Stimulated activated CD8-positive, alpha-beta memory T cell treated with anti-CD3 and anti-CD28 coated beads, Interleukin-2, amount 100 ng/mL, for 1 hour (primary cell): ENCODE measurements at places on chromosomes 2 and 18.

- DNase-seq = no peak
Measured at GRCh38 chr2:165009466-165009865, 54.1 kb upstream of the SLC38A11 start.

- no peak for DNase-seq
Measured at GRCh38 chr2:196160101-196160500, 11.3 kb downstream of the STK17B start.

- DNase-seq = no peak
Measured at GRCh38 chr2:71721669-71722068, 268.3 kb downstream of the DYSF start.

DNA sequence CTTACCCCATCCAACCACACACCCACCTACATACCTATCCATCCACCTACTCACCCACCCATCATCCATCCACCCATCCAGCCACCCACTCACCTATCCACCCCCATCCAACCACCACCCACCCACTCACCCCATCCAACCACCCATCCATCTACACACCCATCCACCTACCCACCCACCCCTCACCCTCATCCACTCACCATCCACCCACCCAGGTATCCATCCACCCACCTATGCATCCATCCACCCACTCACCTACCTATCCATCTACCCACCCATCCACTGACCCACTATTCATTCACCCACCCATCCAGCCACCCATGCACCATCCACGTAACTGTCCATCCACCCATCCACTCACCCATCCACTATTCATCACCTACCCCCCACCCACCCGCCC, 194.8 kb downstream of the EIPR1 start:
- no peak for DNase-seq

DNA sequence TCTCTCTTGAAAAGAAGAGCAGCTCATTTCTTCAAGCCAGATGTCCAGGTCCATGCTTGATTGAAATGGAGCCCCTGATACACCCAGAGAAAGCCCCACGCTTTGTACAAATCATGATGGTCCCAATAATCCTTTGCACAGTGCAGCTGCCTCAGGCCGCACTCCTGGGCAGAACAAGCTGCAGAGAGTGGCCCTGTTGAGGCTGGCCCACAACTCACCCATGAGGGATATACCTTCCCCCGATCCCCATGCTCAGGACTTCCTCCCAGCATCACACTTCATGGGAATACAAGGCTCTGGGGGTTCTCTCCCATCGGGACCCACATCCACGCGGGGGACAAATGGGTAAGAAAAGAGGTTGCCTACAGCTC, 181.8 kb downstream of the CTIF start:
- no peak for DNase-seq

DNA sequence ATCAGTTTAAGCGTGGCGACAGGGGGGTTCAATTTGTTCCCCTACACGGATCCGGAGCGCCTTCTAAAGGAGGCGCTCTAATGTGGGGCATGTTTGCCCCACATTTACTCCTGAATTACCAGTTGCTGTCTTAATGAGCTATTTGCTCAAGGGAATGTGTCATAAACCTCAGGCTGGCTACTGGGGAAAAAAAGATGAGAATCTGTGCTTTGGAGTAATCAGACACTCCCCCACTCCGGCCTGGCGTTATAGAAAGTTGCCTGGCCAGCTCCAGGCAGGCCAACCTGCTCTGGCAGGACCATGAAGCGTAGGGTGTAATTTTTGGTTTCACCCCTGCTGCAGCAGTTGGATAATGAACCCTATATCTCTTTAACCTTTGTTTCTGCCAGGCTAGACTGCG, 31.0 kb upstream of the MAP3K20 start:
- no peak for DNase-seq

GRCh38 chr2:239157269-239157668, 243.6 kb downstream of the HDAC4 start:
- DNase-seq = no peak

DNA sequence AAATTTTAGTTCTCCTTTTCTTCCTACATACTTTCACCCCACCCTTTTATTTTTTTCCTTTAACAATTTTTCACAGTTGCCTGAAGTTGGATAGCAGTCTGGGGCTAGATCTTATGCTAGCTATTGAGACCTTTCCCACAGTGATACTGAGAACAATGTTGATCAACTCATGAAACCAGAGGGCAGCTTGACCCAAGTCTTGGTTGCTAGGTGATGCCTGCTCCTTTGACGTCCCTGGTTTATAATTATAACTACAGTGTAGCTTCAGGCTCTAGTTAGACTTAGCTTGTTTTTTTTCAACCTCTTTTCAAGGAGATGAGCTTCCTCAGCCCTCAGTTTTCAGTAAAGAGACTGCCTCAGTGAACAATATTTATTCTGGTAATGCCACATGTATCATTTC, 648.5 kb downstream of the IRS1 start:
- no peak for DNase-seq

GRCh38 chr2:118269408-118270051, 181.3 kb downstream of the INSIG2 start:
- DNase-seq = no peak

- DNase-seq = no peak
Measured at GRCh38 chr18:40469316-40469715, 1485.7 kb upstream of the PIK3C3 start.

DNA sequence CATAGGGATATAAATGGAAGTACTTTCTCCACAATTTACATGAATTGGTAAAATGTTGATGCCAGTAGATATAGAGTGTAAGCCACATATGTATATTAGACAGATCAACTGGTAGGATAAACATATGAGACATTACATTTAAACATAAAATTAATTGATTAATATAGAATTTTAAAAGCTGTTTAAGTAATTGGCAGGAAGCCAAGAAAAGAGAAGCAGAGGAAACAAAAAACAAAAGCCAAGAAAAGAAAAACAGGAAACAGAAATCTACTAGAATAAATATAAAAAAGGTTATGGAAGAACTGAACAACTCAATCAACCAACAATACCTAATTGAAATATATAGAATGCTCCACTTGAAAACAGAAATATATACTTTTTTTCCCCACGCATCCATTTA, 920.1 kb upstream of the TMEFF2 start:
- no peak for DNase-seq

- DNase-seq = no peak
Measured at GRCh38 chr2:192265751-192266150, 71.0 kb upstream of the TMEFF2 start.

DNA sequence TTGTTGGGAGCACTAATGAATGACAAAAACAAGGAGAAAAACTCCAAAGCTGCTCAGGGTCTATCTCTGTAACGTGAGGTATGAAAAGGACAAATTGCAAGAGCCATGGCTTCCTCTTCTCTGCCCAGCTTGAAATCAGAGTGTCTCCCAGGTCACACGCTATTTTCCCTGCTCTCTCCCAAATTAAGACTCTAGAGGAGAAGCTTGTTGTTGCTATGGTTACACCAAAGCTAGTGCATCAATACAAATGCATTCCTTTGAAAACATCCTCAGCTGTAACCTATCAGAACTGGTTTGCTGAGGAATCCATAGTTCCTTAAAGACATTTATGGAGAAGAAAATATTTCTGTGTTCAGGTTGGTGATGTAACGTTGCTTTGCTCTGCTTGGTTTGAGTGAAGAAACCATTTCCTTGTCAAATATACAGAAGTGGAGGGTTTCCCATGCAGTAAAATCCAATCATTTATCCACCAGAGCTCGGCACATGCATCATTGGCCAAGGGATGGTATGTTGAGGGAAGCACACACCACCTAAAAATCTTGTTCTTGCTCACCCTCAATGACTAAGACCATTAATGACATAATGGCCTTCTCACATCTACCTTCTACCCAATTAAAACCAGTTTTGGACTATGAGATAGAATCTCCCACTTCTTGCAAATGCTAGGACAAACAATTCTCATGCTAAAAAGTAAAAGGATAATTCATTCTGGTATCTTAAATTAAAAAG, 2135.6 kb upstream of the CELF4 start:
- DNase-seq = no peak

DNA sequence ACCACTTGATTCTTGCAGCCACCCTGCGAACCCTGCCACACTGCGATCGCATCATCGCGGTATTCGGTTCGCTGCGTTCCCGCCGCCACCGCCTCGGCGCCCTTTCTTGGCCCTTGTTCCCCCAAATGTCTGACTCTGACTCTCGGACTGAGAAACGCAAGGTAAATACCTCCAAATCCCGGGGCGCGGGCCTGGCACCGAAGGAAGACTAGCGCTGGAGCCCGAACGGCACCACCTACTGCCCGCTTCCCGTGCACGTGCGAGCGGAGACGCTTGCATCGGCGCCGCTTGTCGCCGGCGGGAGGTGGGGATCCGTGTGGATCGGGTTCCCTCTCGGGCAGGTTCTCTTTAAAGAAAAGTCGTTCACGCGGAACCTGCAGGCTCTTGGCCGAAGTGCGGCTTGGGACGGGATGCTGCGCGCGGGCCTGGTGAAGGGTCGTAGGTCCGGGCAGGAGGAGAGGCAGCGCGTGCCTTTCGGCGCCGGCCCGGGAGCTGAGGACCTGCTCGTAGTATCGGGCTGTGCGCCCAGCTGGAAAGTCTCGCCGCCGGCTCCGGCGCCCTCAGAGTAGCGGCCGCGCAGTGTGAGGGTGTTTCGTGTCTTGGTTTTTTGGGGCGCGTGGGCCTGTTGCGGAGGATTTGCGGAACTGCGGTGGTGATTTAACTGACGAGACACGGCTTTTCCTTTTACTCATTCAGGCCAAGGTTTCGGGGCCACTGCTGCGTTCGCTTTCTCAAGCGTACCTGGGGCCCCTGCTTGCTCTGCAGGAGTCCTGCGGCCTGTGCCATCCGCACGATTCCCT, 514 bp downstream of the BCL2L11 start:
- no peak for DNase-seq

DNA sequence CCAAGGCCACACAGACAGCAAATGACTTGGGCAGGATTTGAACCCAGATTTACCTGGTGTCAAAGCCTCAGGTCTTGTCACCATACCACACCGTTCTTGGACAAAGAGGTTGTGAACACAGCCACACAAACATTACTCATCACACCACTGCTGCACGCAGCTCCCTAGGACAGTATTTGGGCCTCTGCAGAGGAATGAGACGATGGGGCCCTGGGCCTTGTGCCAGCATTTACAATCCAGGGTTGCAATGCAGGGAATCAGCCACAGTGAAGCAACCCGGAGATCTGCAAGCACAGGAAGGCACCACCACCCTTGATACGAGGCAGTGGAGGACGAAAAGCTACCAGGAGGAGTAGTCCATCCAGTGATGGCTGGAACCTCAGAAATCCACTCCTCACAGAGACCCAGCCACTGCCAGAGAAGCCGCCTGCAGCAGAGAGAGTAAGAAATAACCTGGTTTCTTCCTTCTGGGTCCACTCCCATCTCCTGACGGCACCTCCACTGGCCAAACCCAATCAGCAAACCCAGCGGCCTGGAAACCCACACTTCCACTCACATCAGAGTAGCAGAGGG, 3.7 kb upstream of the MTCL1 start:
- DNase-seq = no peak

DNA sequence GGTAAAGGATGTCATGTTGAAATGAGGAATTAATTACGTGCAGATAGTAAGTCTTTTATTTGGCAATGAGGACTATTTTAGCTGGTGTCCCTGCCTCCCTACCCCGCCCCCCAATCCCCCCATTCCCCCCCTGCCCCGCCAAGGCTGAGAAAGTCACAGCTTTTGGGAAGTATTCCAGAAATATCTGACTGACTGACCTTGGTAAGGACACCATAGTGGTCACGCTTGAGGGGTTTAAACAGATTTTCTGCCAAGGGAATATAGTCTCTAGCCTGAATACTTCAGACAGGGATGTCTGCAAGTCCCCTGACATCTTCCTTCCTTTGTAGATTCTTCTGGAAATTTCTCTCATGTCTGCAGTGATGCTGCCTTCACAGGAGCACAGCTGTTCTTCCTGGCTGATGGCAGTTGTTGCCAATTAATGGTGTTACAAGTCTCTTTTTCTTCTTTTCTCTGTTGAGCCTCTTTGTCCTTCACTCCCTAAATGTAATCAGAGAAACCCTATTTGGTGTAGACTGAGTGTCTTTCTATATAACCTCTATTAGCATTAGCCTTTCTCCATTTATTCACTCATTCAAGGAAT, 53.7 kb upstream of the MGAT5 start:
- no peak for DNase-seq

- DNase-seq = no peak
Measured at GRCh38 chr2:117514371-117514770, 300.1 kb upstream of the DDX18 start.

- DNase-seq = no peak
Measured at GRCh38 chr18:78049281-78049680, 799.6 kb downstream of the GALR1 start.

DNA sequence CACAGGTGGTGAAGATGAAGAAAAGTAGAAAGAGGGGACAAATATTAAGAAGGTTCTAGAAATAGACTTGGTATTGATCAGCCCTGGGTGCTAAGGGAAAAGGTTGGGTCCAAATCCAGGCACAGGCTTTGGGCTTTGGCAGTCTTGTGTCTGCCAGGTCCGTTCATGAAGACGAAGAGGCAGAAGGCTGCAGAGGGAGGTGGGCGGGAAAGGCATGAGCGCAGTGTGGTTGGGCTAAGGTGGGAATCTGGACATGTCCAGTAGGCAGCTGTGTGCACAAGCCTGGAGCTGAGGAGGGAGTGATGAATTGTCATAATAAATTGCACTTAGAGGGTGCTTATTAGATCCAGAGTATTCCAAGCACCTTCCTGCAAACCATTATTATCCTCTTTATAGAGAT, 105.7 kb upstream of the TEX51 start:
- DNase-seq = no peak

DNA sequence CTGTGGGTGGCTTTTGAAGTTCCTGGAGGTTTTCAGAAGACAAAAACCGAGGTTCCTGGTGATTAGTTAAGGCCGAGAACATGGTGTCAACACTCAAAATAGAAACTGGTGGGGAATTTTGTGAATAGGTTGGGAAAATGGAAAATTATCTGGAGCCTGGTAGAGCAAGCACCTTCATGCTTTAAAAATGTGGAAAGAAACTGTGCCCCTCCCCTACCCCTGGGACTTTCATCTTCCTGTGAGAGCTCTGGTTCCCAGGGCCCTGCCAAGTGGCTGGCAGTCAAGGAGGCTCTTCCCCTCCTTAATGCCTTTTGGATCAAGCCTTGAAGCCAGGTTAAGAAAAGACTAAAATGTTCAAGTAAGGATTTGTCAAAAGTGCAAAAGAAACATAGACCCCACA, 1.9 kb upstream of the CRACDL start:
- DNase-seq = no peak

DNA sequence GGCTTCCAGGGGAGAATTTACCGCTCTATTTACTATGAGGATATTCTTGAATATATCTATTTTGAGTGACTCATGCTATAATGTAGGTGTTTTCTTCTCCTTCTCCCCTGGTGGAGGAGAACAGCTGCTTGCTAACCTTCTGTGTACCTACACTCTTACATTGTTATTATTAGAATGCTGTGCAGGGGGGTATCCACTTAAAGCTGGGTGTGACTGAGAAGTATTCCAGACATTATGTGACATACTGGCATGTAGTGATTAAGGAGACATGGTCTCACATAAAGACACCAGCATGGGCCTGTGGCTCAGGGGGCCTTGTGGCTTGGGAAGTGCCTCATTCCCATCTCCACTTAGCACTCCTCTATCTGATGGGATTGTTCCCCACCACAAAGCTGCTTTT, 287.9 kb downstream of the PTPRM start:
- no peak for DNase-seq
